Ureter (tissue), 1 donor: ENCODE measurements at places on chromosomes 13 and 19. TPM values are rescaled to one million over a fixed set of nuclear protein-coding genes. Genes with fewer than 3 reads are reported as not detected.

DNA sequence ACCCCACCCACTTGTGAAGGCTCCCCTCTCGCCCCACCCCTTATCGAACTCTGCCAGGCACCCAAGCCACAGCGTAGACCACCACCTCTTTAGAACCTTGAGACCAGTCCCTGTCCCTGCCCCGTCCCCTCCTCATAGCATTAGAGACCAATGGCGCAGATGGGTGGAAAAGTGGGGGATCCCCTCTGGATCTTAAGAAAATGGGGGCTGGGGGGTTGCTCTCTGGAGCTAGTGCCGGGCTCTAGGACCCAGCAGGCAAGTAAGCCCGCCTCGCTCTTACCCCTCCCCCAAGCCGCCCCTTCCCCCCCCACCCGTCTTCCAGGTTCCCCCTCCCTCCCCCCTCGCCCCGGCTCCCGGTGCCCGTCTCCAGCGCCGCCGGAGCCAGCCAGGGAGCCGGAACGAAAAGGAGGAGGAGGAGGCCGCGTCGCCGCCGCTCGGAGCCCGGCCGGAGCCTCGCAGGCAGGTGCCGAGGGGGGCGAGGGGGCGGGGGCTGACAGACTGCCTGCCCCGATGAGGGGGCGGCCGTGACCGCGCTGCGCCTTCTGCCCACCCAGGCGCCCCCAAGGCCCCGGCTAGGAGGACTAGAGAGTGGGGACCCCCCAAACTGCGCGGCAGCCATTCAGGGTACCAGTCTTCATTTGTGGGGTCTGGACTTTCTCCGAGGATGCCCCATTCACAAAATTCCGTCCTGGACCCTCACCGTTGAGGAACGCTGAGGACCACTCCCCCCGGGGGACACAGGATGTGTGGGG is at the start of gene SPRED3:
Gene SPRED3, plus strand, starts transcription at position 349 of the 752 bp plus-strand sequence. CDS start 1,606 bp downstream, outside the sequence.
- DNase-seq = no peak

- DNase-seq = no peak
Measured at GRCh38 chr13:91699863-91700262, 301.4 kb downstream of the GPC5 start.

PDCD2L gene
- total RNA-seq = 10.6 TPM

MIR17HG gene
- total RNA-seq = 4.2 TPM

ICAM4 gene
- total RNA-seq = 1.0 TPM

DNA sequence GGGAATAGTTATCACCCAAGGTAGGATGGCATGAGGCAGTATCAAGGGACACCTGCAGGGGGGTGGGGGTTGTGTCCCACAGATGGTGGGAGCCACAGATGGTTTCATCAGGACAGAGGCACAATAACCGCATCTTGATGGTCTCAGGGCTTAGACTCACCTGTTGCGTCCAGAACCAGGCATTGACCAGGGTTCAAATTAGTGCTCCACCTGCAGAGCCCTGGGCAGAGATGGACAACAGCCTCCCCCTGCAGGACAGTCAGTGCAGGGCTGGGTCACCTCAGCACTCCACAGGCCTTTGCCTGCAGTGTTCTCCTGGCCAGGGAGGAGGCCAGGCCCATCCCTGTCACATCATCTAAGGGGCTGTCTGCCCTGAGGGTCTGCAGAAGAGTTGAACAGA is 14.5 kb upstream of the CEACAM1 start:
- no peak for DNase-seq

- DNase-seq = no peak
Measured at GRCh38 chr19:33005440-33005839, 33.4 kb downstream of the FAAP24 start.

GRCh38 chr19:19670070-19670551 is 1.5 kb downstream of the ZNF101 start:
- DNase-seq = no peak

DNA sequence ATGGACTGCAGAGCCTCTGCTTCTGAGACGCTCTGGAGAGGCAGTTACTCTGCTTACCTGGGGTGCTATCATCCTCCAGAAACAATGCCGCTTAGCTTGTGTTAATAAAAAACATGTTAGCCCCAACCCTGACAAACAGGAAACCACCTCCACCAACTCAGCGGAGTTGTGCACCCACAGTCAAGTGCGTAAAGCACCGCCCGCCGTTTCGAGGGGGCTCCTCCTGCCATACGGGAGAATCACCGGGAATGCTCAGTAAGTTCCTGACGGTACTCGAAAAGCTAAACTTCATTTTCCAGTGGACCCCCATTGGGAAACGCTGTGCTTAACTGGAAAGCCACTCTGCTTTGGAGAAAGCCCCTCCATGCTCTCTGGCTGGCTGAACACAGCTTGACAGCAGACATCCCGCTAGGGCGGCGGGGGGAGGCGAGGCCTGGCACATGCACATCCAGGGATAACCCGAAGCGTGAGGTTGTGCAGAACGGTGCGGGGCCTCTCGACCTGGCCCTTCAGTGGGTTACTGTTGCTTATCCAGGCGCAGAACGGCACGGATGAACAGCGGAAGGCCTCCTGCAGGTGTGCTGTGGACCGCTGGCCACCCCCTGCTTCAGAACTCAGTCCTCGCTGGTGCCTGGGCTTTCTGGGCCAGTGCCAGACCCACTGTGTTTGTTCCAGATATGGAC is 17.1 kb downstream of the GAS6 start:
- no peak for DNase-seq

GRCh38 chr19:19428746-19429145 is 23.3 kb downstream of the GATAD2A start:
- DNase-seq = no peak
